Stimulated activated naive CD4-positive, alpha-beta T cell (primary cell): ENCODE measurements at places on chromosomes 6 and 20.

- no peak for DNase-seq
Observed at GRCh38 chr20:8489094-8489883, 357.2 kb downstream of the PLCB1 start.

DNA sequence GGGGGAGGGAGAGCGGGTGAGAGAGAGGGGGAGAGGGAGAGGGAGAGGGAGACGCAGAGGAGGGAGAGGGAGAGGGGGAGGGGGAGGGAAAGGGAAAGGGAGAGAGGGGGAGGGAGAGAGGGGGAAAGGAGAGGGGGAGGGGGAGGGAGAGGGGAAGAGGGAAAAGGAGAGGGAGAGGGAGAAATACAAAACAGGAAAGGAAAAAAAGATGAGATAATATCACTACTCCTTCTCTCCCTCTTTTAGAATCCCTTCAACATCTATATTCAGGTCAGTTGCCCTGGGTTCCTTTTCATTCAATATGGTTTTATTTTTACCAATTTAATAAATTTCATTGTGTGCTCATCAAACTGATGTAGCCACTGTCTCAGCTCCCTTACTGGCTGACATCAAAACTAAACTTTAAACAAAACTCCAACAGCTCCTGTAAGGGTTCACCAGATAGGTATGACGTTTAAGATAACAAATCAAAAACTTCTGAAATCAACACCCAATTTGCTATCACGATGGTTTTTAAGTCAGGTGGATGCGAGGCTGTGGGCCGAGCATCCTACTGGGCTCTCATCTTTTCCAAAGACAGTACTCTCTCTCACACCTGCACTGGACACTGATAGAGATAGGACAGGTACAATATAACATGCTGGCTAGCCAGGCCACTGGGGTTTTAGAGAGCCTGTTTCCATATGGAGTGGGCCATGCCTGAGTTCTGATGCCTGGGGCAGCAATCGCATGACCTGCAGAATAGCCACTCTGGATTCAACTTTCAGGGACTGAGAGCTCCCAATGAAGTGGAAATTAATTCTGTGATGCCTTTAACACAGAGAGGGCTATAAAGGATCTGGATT lies 99.5 kb downstream of the FYN start:
- DNase-seq: no peak

GRCh38 chr20:63295846-63296245 lies 2.9 kb downstream of the COL20A1 start:
- DNase-seq: no peak

DNA sequence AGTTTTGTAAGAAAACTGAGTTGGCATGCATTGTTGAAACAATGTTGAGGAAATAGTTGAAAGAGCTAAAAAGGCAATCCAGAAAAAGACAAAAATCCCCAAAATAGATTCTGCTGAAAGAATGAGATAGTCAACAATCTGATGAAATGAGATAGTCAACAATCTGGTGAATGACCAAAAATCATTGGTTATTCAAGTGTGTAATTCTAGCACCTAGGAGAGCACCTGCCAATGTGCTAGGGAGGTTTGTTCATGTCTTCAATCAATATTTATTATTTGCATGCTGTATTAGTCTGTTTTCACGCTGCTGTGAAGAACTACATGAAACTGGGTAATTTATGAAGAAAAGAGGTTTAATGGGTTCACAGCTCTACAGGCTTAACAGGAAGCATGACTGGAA lies 307.1 kb upstream of the HSF2 start:
- no peak for DNase-seq

DNA sequence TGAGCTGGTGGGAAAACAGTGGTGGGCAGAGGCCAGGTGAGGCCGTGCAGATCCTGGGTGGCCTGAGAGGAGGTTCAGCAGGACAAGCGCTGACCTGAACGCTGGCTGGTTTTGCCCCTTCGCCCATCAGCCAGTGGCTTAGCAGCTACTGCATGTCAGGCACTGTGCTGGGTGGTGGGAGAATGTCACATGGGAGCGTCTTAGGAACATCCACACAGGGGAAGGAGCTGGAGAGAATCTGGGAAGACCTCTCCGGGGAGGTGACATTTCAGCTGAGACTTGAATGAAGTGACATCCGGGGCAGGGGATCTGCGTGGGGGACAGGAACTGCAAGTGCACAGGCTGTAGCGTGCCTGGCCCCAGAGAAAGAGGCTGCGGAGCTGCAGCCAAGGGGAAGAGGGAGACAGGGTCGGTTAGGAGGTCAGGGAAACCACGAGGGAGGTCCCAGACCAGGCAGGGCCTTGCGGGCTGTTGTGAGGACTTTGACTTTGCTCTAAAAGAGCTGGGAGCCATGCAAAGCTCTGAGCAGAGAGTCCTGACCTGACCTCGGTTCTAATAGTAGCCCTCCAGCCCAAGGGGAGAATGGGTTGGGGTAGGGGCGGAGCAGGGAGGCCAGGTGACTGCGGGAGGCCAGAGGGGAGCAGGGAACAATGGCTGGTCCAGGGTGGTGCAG lies 156.8 kb upstream of the PTPN1 start:
- DNase-seq: no peak

- DNase-seq: no peak
Observed at GRCh38 chr6:12311106-12311505, 20.9 kb downstream of the EDN1 start.

DNA sequence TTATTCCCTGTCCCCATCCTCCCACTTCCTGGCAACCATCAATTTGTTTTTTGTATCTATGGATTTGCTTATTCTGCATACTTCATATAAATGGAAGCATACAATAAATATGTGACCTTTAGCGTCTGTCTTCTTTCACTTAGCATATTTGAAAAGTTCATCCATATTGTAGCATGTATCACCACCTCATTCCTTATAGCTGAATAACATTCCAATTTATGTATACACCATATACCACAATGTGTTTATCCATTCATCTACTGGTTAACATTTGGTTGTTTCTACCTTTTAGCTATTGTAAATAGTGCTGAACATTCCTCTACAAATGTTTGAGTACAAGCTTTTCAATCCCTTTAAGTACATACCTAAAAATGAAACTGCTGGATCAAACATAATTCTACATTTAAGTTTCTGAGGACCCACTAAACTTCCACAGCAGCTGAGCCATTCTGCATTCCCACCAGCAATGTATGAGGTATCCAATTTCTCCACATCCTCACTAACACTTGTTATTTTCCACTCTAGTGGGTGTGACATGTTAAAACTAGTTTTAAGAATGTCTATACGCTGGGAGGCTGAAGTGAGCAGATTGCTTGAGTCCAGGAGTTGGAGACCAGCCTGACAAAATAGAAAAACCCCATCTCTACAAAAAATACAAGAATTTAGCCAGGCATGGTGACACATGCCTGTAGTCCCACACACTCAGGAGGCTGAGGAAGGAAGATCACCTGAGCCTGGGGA lies 32.9 kb downstream of the NUDT3 start:
- no peak for DNase-seq

DNA sequence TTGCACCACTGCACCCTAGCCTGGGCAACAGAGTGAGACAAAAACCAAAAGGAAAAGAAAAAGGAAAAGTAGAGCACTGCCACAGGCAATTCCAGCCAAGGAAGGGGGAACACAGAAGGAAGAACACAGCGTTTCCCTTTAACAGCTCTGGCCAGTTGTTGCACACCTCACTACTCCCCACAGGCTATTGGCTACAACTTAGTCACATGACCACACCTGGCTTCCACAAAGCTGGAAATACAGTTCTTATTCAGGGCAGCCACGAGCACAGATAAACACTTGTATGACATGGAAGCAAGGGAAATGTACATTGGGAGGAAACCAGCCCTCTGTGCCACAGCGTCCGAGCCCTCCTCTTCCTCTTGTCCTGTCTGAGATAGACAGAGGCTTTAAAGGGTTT lies 249.0 kb upstream of the JARID2 start:
- no peak for DNase-seq

DNA sequence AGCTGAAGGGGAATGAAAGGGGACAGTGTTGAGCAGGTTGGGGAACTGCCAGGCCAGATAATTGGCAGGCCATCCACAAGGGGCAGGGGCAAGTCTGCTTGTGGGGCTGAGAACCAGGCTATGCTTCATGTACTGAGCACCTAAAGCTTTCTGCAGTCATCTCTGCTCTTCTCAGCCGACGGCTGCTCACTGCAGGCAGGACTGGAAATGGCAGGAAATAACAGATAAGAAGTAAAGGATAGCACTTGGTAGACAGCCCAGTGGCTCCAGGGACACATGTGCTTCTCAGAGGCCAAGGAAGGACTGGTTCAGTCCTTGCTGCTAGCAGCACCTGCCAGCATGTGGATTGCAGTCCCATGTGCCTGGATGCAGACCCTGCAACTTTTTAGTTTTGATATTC lies 89.8 kb downstream of the CD164 start:
- no peak for DNase-seq
